Activated T-cell treated with anti-CD3 and anti-CD28 coated beads, Interleukin-2, amount 50 U/mL, for 72 hours (primary cell): ENCODE measurements at places on chromosomes 11 and 22. TPM values are rescaled to one million over a fixed set of nuclear protein-coding genes. Genes with fewer than 3 reads are reported as not detected.

DNA sequence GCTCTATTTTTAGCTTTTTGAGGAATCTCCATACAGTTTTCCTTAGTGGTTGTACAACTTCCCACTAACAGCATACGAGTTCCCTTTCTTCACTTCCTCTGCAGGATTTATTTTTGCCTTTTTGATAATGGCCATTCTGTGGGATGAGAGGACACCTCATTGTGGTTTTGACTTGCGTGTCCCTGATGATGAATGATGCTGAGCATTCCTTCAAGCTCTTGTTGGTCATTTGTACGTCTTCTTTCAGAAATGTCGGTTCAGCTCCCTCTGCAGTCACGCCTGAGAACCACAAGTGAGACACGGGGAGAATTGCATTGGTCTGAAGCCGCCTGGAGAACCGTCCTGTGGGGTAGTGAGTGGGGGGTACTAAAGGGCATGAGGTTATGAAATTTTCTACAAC lies 2.0 kb upstream of the KRTAP5-10 start:
- DNase-seq = peak; percentile 14

- no peak for DNase-seq
These were observed 19.2 kb upstream of the ASPHD2 start for GRCh38 chr22:26409719-26410335.

- no peak for DNase-seq
These were observed 38.6 kb downstream of the SHISA8 start for GRCh38 chr22:41876275-41876674.

DNA sequence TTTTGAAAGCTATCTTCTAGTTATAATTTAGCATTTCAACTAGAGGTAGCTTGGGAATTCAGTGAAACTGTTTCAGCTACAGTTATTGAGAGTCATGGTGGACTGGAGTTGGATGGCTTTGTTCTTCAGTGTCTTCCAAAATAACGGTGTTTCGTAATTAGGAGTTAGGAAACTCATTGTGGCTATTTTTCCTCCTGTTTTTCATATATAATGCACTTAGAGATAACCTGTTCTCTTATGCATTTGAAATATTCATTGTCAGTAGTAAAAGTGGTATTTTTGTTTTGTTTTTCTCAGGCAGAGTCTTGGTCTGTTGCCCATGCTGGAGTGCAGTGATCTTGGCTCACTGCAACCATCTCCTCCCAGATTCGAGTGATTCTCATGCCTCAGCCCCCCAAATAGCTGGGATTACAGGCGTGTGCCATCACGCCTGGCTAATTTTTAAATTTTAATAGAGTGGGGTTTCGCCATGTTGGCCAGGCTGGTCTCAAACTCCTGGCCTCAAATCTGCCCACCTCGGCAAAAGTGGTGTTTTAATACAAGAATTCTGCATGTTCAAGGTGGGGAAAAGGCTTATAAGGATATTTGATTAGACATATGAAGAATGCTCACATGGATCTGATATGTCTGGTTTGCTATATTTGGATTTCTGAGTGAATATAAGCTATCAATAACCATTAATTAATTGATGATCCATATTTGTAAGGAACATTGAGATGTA lies 12.7 kb downstream of the PDHX start:
- no peak for DNase-seq

OAF gene
- 2.4 TPM for total RNA-seq
